ENCODE measurements at places on chromosomes 7 and 10.
A peak's percentile ranks its signal among the peaks of the same experiment; 100 is the strongest.

DNA sequence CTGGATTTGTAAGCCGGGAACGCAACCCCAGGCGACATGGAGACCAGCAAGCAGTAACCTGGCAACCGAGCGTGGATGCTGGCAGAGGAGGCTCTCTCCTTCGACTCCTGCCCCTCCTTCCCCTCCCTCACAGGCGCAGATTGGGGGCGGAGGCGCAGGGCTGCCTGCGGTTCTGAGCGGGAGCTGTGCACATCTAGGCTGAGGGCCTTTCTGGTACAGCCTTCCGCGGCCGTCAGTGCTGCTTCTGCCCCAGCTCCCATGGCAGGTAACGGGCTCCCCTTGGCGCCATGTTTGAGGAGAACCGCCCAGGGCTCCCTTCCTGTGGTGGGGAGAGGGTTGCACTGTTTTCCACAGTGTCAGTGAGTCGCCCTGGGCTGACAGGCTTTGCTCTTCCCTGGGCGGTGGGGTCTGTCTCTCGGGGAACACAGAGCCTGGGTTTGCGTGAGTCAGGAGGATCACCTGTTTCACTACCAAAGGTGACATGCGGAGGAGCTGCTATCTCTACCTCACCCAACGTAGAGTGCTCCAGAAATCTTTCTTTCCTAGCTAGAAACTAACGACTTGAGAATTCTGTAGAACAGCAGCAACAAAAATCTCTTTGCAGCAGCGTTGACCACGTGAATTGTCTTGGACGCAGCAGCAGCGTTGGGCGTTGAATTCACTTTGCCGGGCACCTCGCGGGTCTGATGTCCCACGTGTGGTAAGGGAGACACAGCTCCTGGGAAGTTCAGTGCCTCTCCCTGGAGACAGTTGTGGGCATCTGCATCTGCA lies 154.8 kb upstream of the COBL start:
- DNase-seq: no peak

DNA sequence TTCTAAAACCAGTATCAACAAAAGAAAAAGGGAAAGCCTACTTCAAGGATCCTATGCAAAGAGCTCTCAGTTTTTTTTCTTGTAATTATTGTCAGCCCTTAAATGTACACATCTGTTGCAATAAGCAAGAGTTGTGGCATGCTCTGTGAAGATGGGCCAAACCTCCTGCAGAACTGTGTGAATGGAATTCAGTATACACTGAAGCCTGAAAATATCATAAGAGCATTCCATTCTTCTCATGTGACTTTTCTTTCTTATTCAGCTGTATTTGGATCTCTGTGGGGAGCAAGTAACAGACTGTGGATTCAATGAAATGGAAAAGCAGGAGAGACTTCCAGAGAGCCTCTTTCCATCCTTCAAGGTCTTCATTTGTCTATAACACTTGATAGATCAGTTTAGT lies 130.7 kb downstream of the SAMD9 start:
- peak; percentile 50 for DNase-seq

GRCh38 chr7:111708072-111708471 lies 145.8 kb upstream of the IMMP2L start:
- no peak for DNase-seq

GRCh38 chr7:106659166-106659962 lies 1.6 kb downstream of the CCDC71L start:
- DNase-seq: no peak

GRCh38 chr7:128939861-128940410 lies 2.2 kb downstream of the IRF5 start:
- no peak for DNase-seq

GRCh38 chr10:29794776-29795611 lies 160.2 kb upstream of the SVIL start:
- no peak for DNase-seq

- no peak for DNase-seq
Observed at GRCh38 chr7:21076574-21076973, 289.9 kb upstream of the SP8 start.

GRCh38 chr7:22476824-22477223 lies 23.2 kb downstream of the STEAP1B start:
- no peak for DNase-seq

DNA sequence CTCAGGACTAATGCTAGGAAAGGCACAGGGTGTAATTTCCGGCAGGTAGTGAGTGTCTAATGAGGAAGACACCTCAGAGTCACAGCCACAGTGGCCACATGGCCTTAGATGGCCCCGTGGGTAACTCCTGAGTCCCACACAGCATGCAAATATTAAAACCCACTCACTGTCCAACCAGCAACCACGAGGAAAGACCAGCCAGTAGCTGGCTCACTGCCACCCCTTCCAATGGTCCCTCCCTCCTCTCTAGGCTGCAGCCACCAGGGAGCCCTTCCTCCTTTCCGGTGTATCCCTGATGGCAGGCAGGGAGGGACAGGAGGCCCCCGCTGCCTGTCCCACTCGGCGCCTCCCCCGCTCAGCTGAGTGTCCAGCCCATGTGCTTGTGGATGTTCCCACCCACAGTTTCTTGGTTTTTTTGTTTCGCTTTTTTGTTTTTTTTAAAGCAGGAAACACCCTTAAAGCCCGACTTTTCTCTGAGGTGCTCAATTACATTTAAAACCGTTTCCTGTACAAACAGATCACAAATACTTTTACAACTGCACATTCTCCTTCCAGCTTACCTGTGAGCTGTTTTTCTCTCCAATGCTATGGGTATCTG lies 9.2 kb downstream of the BNIP3 start:
- DNase-seq: no peak

DNA sequence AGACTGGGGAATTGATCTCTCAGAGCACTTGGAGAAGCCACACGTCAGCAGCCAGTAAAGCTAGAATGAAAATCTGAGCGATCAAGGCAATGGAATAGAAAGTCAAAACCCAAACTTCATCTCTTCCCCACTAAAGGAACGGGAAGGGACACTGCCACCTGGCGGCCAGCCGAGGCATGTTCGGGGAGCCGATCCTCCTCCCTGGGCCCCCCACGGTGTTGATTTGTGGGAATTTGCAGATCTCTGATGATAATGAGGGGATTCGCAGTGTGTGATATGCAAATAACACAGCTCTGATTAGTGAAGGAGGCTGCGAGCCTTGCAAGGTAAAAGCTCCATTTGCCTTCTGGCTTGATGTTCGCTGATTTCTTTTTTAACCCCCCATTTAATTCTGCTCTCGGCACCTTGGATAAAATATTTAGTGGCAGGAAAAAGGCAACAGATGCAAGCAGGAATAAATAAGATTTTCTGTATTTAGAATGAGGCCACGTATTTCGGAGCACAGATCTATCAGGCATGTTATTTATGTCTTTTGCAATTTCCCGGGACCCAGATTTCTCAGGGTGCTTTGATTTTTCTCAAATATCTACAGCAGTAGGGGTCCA lies 258.6 kb downstream of the PAXIP1 start:
- peak; percentile 19 for DNase-seq

DNA sequence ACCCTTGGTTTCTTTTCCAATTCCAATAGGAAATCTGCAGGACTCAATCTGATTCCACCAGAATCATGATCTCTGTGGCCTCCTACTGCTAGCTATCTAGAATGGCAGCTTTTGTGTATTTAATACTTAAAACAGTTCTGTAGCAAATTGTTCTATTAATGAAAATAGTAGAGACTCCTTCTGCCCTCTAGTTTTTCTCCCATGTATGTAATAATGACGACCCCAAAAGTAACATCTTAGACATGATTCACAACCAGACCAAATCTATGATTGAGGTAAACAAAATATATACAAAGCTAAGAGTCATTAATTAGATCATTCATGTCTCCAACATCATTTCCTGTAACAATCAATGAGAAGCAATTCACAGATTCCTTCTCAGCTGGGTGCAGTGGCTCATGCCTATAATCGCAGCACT lies 259.1 kb upstream of the MKLN1 start:
- DNase-seq: no peak

DNA sequence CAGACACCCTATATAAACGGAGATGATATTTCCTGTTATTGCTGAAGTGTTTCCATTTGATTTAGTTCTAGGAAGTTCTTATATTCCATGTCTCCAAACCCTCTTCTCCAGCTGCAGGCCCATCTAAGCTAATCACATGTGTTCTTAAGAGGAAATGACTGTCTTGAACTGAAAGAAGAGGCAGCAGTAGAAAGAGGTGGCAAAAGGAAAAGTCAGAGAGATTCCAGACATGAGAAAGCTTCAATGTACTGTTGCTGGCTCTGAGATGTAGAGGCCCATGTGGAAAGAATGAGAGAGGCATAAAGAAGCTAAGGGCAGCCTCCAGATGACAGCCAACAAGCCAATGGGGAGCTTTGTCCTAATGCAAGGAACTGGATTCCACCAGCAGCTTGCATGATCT lies 287.2 kb downstream of the GFRA1 start:
- DNase-seq: no peak
